ENCODE measurements at places on chromosomes 16 and 17.

DNA sequence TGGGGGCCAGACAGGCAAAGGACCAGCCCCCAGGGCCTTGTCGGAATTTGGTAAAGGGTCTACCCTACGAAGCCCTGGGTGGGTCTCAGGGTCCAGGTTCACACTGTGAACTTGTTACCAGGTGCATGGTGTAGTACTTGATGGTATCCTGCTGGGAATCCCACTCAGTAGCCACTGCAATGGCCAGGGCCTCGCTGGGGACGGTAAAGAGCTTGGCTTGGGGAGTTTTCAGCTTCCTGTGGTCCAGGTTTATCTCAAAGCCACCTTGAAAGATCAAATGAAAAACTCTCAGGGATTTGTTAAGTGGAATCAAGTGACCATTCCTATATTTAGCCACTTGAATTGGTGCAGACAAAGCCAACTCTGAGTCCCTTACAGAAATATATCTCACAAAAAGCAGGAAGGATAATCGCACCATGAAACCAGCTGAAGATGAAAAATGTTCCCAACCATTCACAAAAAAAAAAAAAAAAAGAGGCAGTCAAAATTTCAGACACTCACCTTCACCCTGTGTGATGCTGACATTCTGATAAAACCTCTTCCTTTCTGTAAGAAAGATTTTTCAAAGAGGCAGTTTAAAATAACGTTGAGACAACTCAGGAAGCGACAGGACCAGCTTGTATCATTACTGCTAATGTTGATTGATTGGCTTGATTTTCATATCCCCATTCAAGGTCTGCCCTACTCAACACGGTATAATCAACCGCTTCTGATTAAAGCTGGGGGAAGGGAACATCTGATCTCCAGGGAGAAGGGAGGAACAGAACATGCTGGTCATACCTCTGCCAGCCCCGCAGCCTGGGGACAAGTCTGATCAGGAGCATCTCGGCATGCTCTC is 10.6 kb downstream of the ATPAF2 start:
- no peak for DNase-seq

DNA sequence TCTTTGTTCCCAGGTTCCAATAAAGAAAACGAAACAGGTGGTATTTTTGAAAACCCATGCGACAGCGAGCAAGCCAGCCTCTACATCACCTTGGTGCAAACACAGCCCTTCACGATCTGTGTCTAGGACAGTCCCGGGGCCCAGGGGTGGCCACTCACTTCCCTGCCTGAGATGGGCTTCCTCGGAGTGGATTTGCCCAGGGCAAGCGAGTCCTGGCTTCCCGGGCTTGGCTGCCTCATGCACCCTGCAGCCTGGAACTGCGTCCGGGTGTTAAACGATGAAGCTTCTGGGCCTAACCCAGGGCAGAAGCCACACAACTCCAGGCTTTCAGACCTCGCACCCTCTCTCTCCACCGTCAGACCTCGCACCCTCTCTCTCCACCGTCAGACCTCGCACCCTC is 66.0 kb downstream of the RPH3AL start:
- no peak for DNase-seq

GRCh38 chr17:40854175-40854814 is 12.7 kb downstream of the KRT12 start:
- no peak for DNase-seq

DNA sequence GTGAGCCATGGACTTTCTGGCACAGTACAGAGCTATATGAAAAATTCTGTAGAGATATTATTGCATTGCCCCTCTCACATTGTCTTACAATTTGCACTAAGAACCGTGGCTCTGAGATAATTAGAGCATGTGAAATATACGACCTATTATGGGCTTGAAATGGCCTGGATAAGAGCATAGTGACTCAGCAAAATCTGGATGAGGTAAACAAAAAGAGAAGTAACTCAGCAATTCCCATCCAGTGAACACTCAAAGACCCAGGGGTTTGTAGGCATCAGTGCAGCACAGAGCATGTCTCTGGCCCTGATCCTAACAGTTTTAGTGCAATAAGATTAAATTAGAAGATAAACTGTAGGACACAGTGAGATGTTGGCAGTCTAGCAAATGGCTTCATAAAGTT is 317.2 kb upstream of the MYOCD start:
- DNase-seq, result no peak

DNA sequence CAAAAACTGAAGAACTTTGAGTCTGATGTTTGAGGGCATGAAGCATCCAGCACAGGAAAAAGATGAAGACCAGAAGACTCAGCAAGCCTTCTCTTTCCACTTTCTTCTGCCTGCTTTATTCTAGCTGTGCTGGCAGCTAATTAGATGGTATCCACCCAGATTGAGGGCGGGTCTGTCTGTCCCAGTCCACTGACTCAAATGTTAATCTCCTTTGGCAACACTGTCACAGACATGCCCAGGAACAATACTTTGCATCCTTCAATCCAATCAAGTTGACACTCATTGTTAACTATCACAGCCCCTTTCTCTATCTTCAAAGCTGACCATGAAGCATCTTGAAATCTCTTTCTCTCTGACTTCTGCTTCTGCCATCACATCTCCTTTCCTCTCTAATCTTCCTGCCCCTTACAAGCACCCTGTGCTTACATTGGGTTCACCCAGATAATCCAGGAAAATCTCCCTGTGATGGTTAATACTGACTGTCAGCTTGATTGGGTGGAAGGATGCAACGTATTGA is 115.9 kb upstream of the CDH13 start:
- DNase-seq, result no peak

GRCh38 chr17:82383411-82383810 is 11.8 kb downstream of the UTS2R start:
- no peak for DNase-seq

DNA sequence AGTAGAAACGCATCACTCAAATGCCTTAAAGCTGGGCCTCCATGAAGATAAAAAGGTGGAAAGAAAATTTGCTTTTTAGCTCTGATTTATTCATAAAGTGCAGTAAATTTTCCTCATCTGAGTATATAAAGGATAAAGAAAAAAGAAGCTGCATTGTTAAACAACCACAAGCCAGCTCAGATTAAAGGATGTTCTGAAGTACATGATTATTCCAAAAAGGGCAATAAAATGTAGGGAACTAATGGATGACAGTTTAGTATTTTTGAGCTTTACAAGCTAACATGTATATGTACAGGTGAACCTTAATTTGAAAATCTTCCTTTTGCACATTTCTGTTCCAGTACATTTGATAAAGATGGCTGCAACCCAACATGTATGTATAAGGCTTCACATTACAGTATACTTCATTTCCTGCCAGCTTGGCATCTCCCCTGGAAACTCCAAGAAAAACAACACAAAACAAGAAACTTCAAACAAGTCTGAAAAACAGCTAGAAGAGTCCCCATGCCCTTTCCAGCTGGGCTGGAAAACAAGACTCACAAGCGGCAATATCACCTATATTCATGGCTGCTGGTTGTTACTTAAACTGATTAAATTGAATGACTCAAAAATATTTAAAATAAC is 225.7 kb downstream of the CEP112 start:
- no peak for DNase-seq

DNA sequence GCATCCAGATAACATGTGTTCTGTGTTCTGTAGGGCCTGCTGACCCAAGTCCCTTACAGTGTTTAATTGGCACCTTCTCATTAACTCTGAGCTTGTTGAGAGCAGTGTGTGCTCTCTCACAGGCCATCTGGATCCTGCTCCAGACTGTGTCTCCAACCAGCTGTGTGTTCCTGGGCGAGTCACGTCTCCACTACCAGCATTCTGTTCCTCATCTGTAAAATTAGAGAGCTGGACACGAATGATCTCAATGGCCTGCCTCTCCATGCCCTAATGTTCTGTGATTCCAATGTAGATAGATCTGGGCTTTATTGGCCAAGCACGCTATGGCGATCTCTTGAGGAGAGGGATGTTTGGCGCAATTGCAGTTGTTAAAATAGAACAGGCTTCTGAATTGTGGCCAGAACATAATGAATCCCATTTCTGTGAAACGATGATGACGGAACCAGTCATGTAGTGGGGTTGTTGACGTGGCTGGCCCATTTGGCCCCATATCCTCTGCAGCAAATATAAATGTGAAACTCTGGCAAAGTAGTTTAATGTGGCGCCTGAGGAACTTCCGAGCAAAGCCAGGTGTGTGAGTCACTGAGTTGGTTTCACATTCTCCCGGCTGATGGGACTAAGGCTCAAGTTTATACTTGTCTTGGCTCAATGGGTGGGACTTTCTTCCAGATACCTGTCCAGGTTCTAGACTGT is 22.2 kb downstream of the TBX4 start:
- DNase-seq, result peak; percentile 63

GRCh38 chr16:72025404-72026114 is 17.0 kb downstream of the DHODH start:
- no peak for DNase-seq

- no peak for DNase-seq
Measured at GRCh38 chr16:998211-998610, 16.6 kb downstream of the SOX8 start.

DNA sequence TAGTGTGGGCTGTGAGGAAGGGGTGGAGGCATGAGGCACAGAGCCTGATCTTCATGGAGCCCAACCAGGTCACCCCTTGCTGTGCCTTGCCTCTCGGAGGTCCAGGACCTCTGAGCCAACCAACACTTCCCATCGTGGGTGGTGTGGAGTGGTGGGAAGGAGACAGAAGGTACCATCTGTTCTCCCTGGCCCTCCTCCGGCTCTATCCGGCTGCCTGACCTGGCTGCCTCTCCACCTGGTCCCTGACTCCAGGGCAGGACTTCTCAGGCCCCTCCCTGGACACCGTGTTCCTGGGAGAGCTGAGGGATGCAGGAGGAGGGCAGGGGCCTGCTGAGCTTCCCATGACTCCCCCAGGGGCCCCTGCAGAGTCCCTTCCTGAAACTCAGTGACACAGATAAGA is 3.9 kb downstream of the PDK2 start:
- DNase-seq, result no peak

- no peak for DNase-seq
Measured at GRCh38 chr17:68301438-68301959, 10.2 kb downstream of the ARSG start.

DNA sequence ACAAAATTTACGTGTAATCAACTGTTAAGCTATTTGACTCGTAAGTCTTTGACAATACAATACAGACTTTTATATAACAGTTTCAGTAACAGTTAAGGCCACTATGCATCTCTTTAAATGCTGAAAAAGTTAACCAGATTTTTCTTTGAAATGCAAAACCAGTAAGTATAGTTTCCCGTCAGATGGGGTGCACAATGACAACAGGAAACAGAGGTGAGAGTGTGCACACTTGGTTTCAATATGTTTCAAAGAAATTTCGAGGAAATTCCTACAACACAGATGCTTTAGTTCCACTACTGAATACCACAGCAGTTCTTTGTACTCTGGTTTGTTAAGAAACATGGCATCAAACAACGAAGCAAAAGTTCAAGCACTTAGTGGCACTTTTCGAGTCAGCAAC is 48.4 kb downstream of the RNF157 start:
- no peak for DNase-seq

- no peak for DNase-seq
Measured at GRCh38 chr17:48484850-48485249, 46.0 kb downstream of the HOXB1 start.

DNA sequence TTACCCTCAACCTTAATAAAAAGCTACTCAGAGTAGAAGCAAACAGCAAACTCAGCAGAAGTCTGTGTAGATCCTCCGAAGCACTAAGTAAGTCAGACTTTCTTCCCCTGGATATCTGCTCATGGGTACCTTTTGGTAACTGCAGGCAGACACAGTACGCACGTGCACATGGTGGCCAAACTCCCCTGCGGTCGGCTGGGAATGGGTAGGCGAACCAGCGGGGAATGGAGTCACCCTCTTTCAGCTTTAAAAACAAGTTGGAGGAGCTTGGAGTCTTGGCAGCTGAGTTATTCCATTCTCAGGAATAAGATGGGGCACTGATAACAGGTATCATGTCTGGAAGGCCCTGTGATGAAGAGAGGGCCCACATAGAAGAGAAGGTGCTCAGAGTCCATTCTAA is 16.3 kb downstream of the CYB561 start:
- no peak for DNase-seq

- no peak for DNase-seq
Measured at GRCh38 chr16:10813099-10813455, 5.5 kb downstream of the TVP23A start.

DNA sequence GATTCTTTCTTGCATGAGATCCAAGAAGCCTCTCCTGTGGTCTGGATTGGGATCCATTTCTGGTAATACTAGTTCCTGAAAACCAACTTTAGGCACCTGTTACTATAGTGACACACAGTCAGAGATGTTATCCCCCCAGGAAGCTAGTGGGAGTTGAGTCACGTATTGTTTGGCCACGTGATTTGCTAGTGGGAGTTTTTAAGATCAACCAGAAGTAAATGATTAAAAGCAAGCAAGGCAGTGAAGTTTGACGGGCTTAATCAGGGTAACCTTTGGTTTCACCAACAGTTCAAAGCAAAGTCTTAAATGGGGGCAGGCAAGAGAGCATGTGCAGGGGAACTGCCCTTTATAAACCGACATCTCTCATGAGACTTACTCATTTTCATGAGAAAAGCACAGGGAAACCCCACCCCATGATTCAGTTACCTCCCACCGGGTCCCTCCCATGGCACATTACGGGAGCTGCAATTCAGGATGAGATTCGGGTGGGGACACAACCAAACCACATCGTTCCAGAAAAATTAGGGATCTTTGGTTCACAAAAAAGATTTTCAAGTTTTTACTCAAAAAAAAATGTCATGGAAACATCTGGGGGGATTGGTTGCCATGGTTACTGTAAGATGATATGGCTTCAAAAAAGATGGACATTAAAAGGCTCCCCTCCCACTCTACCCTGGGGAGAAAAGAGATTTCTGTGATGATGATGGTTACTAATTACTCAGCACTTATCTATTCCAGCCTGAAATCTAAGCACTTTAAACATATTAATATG is 483.1 kb upstream of the ERCC4 start:
- DNase-seq, result no peak

DNA sequence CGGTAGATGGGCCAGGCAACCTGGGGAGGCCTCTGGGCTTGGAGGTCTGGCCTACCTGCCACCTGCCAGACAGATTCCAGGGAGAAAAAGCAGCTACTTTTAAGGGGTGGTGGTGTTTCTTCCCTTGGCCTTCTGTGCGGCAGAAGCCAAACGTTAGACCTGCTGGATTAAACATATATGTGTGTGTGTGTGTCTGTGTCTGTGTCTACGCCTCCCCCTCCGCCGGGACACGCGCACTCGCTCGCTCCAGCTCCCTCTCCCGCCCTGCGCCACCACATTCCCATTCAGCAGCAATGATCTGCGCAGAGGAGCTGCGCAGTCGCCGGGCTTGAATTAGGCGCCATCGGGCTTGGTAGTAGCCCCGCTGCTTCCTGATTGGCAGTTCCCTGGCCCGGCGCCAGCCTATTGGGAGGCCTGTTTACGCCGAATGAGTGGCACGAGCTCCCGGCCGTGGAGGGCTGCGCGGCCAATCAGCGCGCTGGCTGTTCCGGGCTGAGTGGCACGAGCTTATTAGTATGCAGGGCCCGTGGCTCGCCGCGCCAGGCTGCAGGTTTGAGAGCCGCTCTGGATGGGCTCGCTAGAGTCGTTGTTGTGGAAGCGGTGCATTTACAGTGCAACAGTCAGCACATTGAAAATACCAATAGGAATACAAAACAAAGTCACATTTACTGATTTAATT is at the start of gene BAHCC1:
TSS of gene BAHCC1 (plus strand) at position 537 of the 679 bp plus-strand sequence. CDS start 4,283 bp downstream, outside the sequence.
- DNase-seq, result peak; percentile 100
